ENCODE measurements at places on chromosomes 7 and 10.

DNA sequence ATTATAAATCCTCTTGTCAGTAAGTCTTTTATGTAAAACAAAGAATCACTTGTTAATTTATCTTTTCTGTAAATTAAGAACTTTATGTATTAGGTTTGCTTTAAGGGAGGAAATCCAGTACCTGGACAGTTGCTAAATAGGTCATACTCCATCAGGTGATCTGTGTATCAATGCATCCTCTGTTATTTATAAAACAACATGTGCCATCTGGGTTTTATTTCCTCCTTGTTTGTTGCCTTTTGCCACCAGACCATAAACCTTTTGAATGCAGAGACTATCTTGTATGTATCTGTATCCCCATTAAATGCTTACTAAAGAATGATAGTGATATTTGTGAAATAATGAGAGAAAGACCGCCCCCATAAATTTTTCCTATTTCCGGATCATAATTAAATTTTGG is 70.0 kb downstream of the SLC35B4 start:
- no peak for DNase-seq

GRCh38 chr10:3136763-3137611 is 35.6 kb downstream of the PITRM1 start:
- DNase-seq = no peak

- no peak for DNase-seq
Observed at GRCh38 chr7:28243861-28244260, 63.3 kb upstream of the JAZF1 start.

DNA sequence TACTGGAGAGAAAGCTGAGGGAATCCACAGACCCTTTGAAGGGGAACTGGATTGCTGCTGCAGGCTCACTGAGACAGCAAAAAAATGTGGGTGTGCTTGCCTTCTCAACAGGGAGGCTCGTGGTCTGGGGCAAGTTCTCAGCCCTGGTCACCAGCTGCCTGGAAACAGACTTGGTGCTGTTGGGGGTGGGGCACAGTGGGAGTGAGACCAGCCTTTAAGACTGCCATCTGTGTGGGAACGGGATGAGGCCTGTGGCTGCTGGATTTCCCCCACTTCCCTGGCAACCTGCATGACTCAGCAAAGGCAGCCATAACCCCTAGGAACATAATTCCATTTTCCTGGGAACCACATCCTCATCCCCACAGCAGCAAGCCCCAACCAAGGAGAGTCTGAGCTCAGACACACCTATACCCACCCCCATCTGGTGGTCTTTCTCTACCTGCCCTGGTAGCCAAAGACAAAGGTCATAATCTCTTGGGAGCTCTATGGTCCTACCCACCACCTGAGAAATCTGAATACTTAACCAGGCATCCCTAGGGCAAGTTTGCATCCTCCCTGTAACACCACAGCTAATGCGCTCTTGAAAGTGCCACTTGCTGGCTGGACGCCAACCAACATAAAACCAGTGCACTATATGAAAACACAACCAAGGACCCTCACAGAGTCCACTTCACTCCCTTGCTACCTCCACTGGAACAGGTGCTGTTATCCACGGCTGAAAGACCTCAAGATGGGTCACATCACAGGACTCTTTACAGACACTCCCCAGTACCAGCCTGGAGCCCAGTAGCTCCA is 45.0 kb upstream of the TFEC start:
- no peak for DNase-seq

DNA sequence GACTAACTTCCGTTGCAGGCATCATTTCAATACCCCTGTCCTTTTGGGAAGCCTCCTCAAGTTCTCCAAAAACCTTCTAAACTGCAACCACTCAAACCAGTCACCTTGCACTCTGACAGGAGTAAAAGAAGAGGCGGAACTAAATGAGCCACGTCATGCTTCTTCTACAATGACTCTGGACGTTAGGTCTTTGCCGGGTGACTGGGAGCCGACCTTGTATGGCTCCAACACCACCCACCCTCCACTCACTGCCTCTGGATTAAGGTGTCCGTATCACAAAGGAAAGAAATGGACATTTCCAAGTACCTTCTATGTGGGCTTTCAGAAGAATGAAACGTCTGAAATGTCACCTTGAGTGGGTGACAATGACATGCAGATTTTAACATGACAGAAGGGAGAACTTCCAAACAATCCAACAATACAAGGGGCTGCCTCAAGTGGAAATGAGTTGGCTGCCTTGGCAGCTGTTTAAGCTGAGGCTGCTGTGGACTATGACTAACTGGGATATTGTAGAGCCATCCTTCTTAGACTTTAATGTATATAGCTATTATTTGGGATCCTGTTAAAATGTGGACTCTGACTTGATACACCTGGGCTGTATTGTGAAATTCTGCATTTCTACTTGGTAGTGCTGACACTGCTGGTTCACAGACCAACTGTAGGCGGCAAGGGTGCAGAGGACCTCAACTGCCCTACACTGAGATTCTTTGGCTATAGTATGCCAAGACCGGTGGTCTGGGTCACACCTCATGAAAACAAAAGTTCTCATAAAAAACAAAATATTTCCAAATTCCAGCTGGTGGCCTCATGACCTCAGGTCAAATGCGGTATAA is 33.8 kb upstream of the PDLIM1 start:
- no peak for DNase-seq

DNA sequence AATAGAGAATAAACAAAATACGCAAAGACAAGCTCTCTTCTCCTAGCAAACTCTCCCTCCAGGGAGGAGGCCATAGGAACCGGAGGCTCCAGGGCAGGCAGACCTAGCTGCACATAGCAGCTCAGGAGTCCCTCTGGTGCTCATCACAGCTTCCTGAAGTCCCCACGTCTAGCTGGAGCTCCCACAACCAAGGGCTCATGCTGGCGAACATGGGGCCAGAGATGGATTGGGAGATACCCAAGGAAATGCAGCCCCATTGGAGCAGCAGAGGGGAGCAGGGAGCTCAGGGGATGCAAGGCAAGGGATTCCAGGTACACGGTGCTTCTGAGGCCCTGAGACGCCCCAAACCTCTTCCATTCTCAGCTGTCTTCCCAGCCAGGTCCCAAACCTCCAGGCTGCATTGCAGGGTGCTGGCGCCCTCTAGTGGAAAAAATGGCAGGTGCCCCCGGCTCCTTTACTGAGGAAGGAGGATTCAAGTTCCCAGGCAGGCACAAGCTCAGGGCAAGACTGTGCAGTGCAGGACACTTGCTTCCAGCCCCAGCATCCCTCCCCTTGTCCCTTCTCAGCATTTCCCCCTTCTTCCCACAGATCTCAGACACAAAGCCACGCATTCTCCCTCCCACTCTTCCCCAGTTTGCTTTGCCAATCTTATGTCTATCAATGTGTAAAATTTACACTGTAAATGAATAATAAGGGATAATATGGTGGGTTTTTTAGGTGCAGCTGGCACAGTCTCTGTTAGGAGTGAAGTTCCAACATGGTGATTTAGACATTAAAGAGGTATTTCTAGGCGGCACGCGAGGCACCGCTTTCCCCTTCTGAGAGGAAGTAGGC is 46.2 kb downstream of the GPAM start:
- peak; percentile 54 for DNase-seq

- no peak for DNase-seq
Observed at GRCh38 chr10:129622736-129623135, 155.7 kb downstream of the MGMT start.

GRCh38 chr10:129513312-129513711 is 46.3 kb downstream of the MGMT start:
- DNase-seq = no peak

GRCh38 chr7:36025190-36025589 is 127.9 kb upstream of the EEPD1 start:
- no peak for DNase-seq

DNA sequence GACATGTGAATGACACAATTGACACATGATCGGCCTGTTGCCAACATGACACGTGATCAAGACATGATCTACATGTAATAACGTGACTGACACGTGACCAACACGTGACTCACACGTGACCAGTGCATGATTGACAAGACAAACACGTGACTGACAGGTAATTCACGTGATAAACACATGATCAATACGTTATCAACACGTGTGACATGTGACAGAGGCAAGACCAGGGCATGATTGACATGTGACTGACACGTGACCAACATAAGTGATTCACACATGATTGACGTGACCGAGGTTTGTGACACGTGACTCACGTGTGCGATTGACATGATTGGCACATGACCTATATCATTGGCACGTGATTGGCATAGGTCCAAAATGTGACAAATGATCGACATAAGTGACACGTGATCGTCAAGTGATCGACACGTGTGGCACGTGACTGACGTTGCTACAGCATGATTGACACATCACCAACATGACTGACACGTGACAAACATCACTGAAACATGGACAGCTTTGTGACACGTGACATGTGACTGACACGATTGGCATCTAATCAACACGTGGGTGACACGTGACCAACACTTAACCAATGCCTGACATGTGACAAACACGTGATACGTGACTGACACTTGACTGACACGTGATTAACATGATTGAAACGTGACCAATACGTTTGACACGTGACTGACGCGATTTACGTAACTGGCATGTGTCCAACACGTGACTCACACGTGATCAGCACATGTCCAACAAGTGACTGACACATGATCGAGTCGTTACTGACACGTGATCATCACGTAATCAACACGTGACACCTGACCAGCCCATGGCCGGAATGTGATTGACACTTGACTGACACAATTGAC is 23.0 kb downstream of the CRPPA start:
- DNase-seq = no peak

GRCh38 chr10:112969542-112969941 is 19.5 kb downstream of the TCF7L2 start:
- DNase-seq = no peak

DNA sequence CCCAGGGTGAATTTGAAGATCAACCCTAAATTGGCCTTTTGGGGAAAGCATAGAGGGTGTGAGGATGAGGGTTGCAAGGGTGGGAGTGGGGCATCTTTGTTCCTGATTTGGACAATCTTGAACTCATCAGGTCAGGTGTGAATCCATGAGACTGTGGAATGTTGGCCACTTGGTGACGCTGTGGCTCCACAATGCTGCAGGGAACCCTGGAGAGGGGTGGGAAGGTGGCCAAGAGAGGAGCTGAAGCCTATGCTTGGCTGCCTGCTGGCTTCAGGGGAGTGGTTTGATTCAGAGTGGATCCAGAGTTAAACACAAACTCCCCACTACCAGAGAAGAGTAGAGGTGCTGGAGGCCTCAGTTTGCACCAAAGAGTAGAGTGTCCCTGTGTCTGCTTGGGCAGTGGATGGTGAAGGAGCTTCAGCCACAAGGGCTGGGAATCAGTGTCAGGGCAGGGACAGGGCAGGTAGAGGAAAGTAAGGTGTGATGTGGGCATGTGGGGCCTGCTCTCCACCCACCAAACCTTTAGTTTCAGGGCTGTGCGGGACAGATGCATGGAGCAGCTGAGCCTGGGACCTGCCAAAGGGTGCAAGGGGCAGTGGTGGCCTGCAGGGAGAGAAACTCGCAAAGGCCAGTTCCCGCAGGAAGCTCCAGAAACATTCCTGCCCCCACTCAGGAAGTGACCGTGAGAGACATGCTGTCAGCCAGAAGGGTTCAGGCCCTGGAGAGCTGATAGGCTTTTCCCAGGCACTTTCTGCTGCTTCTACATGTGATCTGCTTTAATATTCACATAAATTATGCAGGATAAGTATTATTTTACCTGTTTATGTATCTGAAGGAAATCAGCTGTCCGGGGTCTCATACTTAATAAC is 81.0 kb upstream of the PRSS58 start:
- no peak for DNase-seq

DNA sequence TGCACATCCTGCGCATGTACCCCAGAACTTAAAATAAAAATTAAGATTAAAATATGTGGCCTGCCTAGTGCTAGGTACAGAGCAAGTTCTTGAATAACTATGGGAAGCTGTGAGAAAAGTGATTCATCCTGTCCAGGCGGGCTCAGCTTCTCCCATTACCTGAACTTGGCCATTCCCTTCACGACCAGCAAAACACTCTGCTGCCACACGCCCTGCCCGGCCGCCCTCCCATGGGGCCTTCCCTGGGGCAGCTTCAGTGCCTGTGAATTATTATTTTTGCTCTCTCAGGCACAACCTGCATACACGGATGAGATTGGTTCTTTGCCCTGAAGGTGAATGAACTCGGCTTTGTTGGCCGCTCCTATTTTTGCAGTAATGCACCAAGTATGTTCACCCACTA is 209.2 kb upstream of the SHH start:
- no peak for DNase-seq

DNA sequence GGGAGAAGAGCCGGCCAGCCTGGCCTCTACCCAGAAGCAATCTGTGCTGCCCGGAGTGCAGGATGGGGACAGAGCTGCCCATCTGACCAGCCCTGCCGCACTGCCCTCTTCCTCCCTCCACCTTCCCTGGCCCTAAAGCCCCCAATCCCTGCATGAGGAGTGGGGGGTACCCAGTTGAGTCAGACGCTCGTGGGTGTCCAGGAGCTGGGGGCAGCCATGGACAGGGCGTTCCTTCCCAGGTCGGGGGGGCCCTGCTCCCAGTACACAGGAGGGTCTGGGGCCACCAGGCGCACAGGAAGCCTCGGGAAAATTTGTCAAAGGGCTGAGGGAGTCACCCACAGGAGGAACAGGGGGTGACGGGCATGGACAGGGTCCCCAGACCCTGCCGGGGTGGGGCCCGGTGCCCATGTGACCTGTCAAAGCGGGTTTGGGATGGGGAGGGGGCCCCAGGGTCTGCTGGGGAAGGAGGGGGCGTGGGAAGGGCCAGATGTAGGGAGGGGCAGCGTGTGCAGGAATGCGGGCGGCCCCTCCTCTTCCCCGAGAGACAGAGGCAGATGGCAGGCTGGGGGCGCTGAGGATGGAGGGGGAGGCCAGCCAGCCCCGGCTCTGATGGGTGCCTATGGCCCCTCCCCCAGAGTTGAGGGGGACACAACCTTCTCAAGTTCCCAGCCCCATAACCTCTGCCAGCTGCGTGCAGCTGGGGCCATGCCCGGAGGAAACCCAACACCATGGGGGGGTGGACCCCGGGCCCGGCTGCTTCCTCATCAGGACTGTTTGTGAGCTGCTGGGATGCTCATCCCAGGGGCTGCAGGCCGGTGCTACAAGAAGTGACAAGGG is 21.5 kb upstream of the GRIFIN start:
- no peak for DNase-seq

- DNase-seq = no peak
Observed at GRCh38 chr10:31851216-31851615, 77.4 kb downstream of the ARHGAP12 start.

DNA sequence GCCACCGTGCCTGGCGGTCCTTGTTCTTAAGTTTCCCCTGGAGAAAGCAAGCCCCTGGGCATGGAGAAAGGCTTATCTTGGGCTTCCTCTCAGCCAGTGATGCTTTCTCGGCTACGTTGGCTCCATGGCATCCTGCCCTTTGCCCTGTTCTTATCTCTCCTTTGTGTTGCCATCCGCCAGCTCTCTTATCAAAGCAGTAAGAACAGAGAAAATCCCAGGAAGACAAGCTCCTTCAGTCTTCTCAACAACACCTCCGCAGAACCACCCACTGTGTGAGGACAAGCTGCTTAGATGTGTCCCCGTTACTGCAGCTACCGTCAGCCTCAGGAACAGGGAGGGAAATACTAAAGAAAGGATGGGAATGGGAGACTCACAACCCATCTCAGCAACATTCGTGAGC is 3.3 kb downstream of the PLEKHS1 start:
- DNase-seq = no peak

DNA sequence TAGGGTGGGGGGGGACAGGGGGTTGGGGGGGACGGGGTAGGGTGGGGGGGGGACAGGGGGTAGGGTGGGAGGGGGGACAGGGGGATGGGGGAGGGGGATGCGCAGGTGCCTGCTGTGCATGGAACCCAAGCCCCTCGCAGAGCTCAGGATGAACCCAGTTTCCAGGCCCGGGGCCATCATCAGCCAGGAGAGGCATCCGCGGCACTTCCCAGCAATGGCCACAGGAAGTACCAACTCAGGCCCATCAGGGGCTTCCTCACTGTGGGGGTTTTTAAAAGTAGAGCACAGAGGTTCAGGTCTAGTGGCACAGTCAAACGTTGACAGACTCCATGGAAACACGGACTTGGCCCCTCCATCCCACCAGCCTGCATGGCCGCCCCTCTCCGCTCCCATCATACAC is 172.7 kb downstream of the DIP2C start:
- DNase-seq = no peak
